Small intestine (tissue), 16 donors: ENCODE measurements at places on chromosomes 16 and 17. TPM values are rescaled to one million over a fixed set of nuclear protein-coding genes. Genes with fewer than 3 reads are reported as not detected.

DNA sequence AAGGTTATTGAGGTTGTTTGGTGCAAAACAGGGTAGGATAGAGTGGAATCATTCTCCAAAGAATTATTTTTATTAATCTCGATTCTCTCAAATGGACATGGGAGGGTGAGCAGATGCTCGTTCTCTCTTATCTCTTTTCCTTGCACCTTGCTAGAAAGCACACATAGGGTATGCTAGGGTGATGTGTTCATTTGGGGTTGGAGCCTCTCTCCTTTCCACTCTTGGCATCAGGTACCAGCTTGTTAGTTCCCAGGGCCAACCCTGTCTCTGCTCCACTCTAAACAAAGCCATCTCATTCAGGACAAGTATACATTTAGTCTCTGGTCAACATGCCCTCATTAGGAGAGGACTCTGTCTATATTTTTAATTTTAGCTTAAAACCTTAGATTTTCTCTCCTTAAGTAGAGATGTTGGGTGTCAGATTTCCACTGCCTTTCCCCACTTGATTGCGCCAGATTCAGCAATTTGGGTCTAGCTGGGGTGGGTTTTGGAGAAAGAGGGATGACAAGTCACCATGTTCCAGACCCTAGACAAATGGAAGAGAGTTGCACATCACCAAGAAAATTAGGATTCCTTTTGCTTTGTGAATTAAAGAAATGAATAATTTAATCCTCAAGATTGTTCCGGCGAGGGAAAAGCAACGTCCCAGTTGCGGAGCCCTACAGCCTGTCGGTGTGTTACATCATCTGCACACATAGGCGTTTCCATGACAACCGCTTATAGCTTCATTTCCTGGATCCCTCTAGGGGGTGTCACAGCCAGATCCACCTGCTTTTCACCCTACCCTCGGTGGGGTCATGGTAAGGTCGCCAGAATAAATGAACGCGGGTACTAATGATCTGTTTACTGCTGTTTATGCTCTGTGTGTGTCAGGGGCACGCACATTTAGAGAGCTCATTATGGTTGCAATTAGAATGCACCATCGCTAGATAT is 41.6 kb downstream of the SNX11 start:
- no peak overlapping the region for H3K4me3 ChIP-seq
- H3K36me3 ChIP-seq: no peaks in the 10 kb centered on the region
- H3K4me1 ChIP-seq: no peaks in the 10 kb centered on the region
- DNase-seq: peak; percentile 31
- H3K27ac ChIP-seq: no peak overlapping the region

- no peaks in the 10 kb centered on the region for H3K27me3 ChIP-seq
- no peak overlapping the region for H3K27ac ChIP-seq
- H3K4me1 ChIP-seq: no peaks in the 10 kb centered on the region
- no peaks in the 10 kb centered on the region for H3K36me3 ChIP-seq
- no peak overlapping the region for H3K4me3 ChIP-seq
Measured at GRCh38 chr16:13471036-13471435, 448.9 kb upstream of the ERCC4 start.

- H3K27me3 ChIP-seq: peaks cover 1% of the 10 kb centered on the region
- H3K36me3 ChIP-seq: peaks cover 3% of the 10 kb centered on the region
- no peak overlapping the region for H3K27ac ChIP-seq
- DNase-seq: no peak
- H3K4me3 ChIP-seq: no peak overlapping the region
- H3K4me1 ChIP-seq: no peaks in the 10 kb centered on the region
Measured at GRCh38 chr16:68768771-68769170, 31.7 kb downstream of the CDH1 start.

DNA sequence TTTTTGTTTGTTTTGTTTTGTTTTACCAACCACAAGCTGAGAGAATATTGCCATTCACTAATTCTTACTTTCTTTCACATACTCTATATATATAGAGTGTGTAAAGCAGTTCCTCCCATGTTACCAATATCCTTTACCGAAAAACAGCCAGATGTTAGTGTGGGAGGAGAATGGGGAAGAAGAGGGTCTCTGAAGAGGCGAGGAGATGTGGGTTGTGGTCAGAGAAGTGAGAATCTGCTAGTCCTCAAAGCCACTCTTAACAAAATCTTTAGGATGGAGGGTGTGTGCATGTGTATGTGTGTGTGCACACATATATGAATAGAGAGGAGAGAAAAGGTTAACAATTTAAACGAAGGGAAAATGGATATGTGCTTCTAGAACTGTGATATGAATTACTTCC is 80.6 kb downstream of the TUBD1 start:
- H3K36me3 ChIP-seq: peaks cover 2% of the 10 kb centered on the region
- no peak for DNase-seq
- no peak overlapping the region for H3K27ac ChIP-seq
- no peaks in the 10 kb centered on the region for H3K27me3 ChIP-seq

DNA sequence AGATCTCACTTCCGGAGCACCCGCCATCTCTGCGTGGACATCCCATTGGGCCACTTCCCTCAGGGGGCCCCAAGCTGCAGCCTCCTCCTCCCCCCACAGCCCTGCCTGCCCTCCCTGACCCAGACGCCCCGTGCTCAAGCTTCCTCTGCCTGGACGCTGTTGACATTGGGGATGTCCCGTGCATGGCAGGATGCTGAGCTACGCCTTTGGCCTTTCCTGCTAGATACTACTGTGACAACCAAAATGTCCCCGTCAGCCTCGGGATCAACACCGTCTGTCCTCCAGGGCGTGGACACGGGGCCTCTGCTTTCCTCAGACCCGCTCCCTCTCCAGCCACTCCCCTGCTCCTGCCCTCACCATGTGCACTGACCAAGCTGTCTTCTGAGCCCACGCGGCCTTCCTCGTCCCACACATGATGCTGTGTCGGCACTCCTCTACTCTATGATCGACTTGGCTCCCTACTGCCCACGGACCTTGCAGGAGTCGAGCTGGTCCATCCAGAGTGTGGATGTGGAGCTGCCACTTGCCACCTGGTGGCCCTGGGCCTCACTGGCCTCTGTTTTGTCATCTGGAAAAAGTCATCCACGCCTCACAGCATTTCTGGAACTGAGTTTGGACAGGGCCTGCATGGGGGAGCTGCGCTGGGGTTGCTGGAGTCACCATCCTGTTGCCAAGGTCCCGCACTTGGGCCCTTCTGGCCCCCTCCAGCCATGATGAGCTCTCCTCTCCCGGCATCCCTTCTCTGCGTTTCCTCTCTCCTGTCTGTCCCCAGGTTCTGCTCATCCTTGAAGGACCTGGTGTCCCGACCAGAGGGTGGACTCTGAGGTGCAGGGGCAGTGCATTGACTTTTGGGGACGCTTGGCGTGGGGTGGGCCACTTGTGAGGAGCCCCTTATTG is 221.7 kb upstream of the CIBAR2 start:
- H3K4me3 ChIP-seq: no peak overlapping the region
- no peaks in the 10 kb centered on the region for H3K27me3 ChIP-seq
- no peaks in the 10 kb centered on the region for H3K36me3 ChIP-seq
- H3K4me1 ChIP-seq: peaks cover 7% of the 10 kb centered on the region
- DNase-seq: no peak
- H3K27ac ChIP-seq: peak overlapping the region; percentile 97

GRCh38 chr17:58487589-58488427 is at the start of gene HSF5:
Gene HSF5 (minus strand): TSS chr17:58488408. CDS start chr17:58488274, 134 bp downstream.
- H3K4me3 ChIP-seq: no peak within 1 kb of the TSS
- peaks cover 18% of the 10 kb centered on the region for H3K36me3 ChIP-seq
- DNase-seq: no peak
- H3K27me3 ChIP-seq: no peaks in the 10 kb centered on the region
- H3K27ac ChIP-seq: no peak within 1 kb of the TSS
- no peaks in the 10 kb centered on the region for H3K4me1 ChIP-seq

DNA sequence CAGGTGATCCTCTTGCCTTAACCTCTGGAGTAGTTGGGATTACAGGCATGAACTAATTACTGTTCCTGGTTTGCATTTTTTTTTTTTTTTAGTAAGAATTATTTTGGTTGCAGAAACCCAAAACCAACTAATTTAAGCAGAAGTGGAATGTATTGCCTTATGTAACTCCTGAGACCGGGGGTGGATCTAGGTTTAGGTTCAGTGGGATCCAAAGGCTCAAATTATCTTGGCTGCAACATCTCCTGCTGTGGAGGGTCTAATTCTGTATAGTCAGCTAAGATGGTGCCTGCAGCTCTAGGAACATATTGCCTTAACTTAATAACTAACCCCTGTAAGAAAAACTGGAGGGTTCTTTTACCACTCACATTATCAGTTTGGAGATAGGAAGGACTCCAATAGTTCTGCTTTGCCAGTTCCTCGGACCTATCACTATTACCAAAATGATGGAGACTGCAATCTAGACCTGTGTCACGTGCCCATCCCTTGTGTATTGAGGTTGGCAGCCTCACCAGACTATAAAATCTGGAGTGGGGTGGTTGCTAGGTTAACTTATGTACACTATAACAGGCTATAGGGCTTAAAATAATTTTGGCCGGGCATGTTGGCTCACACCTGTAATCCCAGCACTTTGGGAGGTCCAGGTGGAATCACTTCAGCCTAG is 8.5 kb downstream of the SNTB2 start:
- no peak overlapping the region for H3K27ac ChIP-seq
- DNase-seq: no peak
- H3K36me3 ChIP-seq: no peaks in the 10 kb centered on the region

Gene NLRC3
- 1.9 TPM for polyA plus RNA-seq

Gene CACNG1
- polyA plus RNA-seq: not detected

Gene NXPH3
- polyA plus RNA-seq: 0.31 TPM

Gene SLFN14
- polyA plus RNA-seq: not detected

Gene TP53TG3F
- polyA plus RNA-seq: not detected
